ENCODE measurements at places on chromosomes 11 and 22. TPM values are rescaled to one million over a fixed set of nuclear protein-coding genes. Genes with fewer than 3 reads are reported as not detected.

Gene PNPLA3
- 10.8 TPM for total RNA-seq

Gene SMARCB1
- 115 TPM for total RNA-seq

Gene CARD18
- not detected for total RNA-seq

Gene OR5A1
- total RNA-seq: not detected

Gene PITPNB
- total RNA-seq: 90.6 TPM

Gene CECR2
- 15.7 TPM for total RNA-seq

DNA sequence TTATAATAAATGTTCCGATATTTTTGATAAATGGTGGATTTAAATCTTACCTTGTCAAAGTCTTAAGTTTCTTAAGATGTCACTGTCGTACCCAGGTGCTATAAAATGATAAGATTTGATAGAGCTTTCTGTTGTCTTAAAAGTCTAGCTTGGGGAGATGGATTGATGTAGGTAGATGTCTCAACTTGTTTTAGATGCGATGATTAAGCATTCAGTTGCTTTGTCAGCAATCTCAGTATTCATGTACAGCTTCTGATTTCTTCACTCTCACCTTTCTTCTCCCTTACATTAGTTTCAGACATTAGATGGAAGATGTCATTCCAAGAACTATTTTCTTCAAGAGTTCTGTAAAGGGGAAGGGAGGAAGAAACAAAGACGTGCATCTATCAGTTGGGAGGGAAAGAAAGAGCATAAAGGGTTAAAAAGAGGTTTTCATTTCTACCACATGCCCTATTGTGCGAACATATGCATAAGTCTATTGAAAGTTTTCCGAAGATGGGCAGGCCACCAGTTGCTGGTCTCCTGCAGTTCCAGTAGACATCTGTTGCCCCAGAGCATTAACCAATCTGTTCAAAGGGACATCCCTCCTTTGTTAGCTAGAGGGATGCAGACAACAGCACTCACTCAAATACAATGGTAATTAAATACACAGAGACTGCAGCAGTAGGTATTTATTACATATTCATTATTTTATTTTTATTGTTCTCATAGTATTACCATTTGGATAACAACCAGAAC, 38.4 kb downstream of the ZC3H12C start:
- H3K4me3 ChIP-seq: no peak overlapping the region
- DNase-seq: no peak
- no peak overlapping the region for H3K27ac ChIP-seq
- no peaks in the 10 kb centered on the region for H3K36me3 ChIP-seq

DNA sequence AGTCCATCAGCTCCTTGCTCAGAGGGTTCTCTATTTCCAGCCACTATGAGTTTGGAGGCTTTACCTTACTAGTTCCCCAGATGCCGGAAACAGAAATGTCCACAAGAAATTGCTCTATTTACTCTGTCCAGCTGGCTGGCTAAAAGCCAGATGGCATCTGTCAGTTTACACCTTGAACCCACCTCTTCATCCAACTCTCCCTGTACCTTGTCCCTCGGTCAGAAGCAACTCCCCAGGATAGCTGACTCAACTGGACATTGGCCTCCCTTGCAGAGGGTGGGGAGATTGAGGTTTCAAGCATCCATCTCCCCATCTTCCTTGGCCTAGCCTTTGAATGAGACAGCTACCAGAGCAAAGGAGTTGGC, 1.7 kb downstream of the C2CD2L start:
- no peak overlapping the region for H3K27ac ChIP-seq
- DNase-seq: no peak
- peak overlapping the region; percentile 67 for H3K4me3 ChIP-seq
- peaks cover 14% of the 10 kb centered on the region for H3K4me1 ChIP-seq

DNA sequence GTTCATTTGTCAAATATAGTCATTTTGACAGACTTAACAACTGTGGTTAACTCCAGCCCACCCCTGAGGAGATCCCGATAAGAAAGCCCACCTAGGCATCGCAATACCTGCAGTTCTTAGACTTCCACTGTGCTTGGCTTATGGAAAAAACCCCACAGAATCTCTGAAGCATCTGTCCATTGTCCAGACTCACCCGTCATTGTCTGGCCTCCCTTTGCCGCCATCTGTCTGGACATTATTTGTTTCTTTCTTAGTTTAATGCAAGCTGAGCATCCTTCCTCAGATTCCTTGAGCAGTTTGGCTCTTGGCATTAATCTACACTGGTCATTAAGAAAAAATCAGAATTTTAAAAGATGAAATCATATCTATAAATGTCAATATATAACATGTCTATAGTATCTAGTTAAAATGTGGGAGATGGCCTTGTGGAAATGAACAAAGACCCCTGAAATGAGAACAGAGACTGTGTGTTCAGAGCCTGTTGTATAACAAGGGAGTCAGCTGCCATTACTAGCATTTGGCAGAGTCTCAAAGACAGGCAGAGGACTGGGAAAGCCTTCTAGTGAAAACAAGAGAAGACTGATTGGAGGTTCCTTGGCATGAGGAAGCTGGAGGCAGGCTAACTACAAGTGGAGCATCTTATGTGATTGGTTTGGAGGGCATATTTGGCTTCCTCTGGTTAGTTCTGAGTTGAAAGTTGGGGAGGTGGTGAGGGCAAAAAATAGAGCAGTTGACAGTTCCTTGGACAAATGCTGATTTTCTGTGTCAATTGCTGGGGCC, 80.4 kb downstream of the SPON1 start:
- no peak for DNase-seq
- H3K36me3 ChIP-seq: no peaks in the 10 kb centered on the region
- H3K4me1 ChIP-seq: no peaks in the 10 kb centered on the region

DNA sequence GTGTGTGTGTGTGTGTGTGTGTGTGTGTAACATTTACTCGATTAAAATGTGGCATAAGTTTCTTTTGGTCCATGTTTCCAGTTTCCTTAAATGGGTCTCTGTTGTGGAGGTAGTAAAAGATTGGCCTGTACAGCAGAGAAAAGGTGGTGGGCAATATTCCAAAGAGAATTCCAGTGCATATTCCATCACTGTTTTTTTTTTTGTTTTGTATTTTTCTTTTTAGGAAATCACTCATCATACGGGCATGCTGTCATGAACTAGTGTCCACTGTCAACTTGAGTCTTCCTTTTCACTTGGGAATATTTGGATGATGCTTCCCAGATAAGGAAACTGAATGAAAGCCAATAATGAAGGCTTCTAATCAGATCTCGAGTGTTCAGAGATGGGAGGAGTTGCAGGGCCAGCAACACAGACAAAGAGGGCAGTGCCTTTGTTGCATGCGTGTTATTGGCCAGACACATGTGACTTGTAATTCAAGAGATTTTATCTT, 95.2 kb upstream of the PDGFD start:
- no peaks in the 10 kb centered on the region for H3K27me3 ChIP-seq
- H3K27ac ChIP-seq: no peak overlapping the region
- no peaks in the 10 kb centered on the region for H3K36me3 ChIP-seq
- no peaks in the 10 kb centered on the region for H3K4me1 ChIP-seq
- DNase-seq: no peak
- H3K4me3 ChIP-seq: no peak overlapping the region

GRCh38 chr22:21760640-21761039, 25.0 kb upstream of the YPEL1 start:
- H3K27ac ChIP-seq: peak overlapping the region; percentile 5
- H3K4me1 ChIP-seq: peaks cover 17% of the 10 kb centered on the region
- peaks cover 36% of the 10 kb centered on the region for H3K36me3 ChIP-seq
- no peaks in the 10 kb centered on the region for H3K27me3 ChIP-seq

GRCh38 chr22:37230673-37231405, 13.2 kb downstream of the RAC2 start:
- DNase-seq: no peak
- H3K4me1 ChIP-seq: peaks cover 33% of the 10 kb centered on the region
- no peak overlapping the region for H3K4me3 ChIP-seq
- H3K36me3 ChIP-seq: no peaks in the 10 kb centered on the region
- peaks cover 2% of the 10 kb centered on the region for H3K27me3 ChIP-seq

DNA sequence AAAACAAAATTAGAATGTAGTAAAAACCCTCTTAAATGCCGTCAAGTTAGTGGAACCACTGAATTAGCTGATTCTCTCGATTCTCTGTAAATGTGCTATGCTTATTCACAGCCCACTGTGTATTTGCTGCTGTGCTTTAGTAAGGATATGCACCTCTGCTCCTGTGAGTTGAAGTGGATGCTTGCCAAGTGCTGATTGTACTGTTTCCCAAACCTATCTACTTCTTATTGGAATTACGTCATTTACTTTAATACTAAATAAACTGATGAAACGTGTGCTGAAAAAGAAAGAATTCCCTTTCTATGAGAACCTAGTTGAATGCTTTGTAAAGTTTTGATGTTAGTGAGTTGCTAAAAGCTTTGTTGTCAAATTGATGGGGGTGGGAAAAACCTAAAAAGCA, 158.4 kb downstream of the LRRC4C start:
- peaks cover 12% of the 10 kb centered on the region for H3K4me1 ChIP-seq
- no peaks in the 10 kb centered on the region for H3K27me3 ChIP-seq

DNA sequence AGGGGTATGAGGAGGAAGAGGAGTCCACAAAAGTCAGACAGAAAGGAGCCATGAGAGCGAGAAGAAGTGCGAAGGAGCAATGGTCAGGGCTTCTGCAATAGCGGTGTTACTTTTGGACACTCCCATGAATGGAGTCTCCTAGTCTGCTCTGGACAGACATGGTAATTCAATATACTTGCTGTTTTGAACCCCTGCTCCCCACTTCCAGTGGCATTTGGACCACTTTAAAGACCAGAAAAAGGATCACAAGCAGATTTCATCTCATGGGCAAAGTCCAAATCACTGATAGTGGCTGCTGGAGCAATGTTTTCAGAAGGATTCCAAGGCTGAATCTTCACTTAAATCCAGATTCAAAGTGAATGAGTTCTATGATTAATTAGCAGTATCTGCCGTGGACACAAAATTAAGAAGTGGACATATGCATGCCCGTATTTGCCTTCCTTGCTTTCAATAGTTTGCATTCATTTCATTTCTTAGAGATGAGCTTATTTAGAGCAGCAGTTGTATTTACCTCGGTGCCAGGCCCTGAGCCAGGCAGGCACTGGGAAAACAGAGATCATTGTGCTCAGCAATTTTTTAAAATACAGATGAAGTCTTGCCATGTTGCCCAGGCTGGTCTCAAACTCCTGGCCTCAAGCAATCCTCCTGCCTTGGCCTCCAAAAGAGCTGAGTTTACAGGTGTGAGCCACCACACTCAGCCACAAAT, 72.0 kb downstream of the SLC1A2 start:
- H3K4me3 ChIP-seq: no peak overlapping the region
- H3K36me3 ChIP-seq: no peaks in the 10 kb centered on the region
- no peak for DNase-seq
- no peak overlapping the region for H3K27ac ChIP-seq
- H3K4me1 ChIP-seq: peaks cover 5% of the 10 kb centered on the region
- no peaks in the 10 kb centered on the region for H3K27me3 ChIP-seq

- peak overlapping the region; percentile 93 for H3K4me3 ChIP-seq
- no peaks in the 10 kb centered on the region for H3K27me3 ChIP-seq
- H3K4me1 ChIP-seq: peaks cover 18% of the 10 kb centered on the region
- DNase-seq: peak; percentile 85
- peak overlapping the region; percentile 99 for H3K27ac ChIP-seq
- peaks cover 45% of the 10 kb centered on the region for H3K36me3 ChIP-seq
These were observed 1.4 kb downstream of the XBP1 start for GRCh38 chr22:28798810-28799605.

- H3K4me3 ChIP-seq: no peak overlapping the region
- H3K27ac ChIP-seq: no peak overlapping the region
These were observed 5.7 kb upstream of the SEPTIN3 start for GRCh38 chr22:41963453-41964111.

GRCh38 chr11:131916638-131917037, 546.2 kb downstream of the NTM start:
- peaks cover 24% of the 10 kb centered on the region for H3K4me1 ChIP-seq
- no peaks in the 10 kb centered on the region for H3K36me3 ChIP-seq
- H3K27me3 ChIP-seq: no peaks in the 10 kb centered on the region
- DNase-seq: no peak
- no peak overlapping the region for H3K4me3 ChIP-seq

DNA sequence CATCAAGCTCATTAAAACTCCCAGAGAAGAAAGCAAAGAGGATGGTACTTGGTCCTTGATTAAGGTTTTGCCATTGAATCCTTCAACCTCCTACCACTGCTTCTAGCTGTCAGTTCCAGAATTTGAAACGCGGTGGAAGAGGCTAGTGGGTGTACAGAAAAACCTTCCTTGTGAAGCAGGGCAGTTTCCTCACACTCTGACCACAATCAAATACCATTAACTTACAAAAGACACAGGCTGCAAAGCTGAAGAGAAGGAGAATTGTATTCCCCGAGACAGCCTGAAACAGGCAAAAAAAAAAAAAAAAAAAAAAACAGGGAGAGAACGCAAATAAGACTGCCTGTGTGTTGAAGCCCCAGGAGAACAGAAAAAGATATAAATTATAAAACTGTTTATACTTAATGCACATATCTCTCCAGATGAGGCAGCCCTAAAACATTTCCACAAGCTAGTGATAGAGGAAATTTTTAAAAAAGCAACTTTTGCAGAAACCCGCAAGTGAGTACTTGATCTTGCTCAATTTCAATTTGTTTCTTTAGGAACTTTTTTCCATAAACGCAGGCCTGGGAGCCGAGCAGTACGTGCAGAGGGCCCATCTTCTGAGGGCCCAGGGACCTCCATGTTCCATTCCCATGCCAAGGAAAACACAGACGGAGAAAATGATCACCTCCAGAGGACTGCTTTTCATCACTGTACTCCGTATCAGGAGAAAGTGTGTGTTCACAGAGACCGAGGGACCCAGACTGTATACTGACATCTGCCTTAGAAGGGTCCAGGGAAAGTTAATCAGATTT, 218.7 kb upstream of the BLID start:
- no peaks in the 10 kb centered on the region for H3K4me1 ChIP-seq
- H3K27me3 ChIP-seq: peaks cover 16% of the 10 kb centered on the region
- no peak overlapping the region for H3K27ac ChIP-seq
- DNase-seq: no peak
- no peak overlapping the region for H3K4me3 ChIP-seq

GRCh38 chr11:12859872-12860657, 149.1 kb upstream of the RASSF10 start:
- H3K4me1 ChIP-seq: peaks cover 30% of the 10 kb centered on the region
- no peak for DNase-seq
- H3K36me3 ChIP-seq: no peaks in the 10 kb centered on the region

- no peak overlapping the region for H3K4me3 ChIP-seq
- H3K27ac ChIP-seq: no peak overlapping the region
- no peaks in the 10 kb centered on the region for H3K36me3 ChIP-seq
- no peaks in the 10 kb centered on the region for H3K27me3 ChIP-seq
These were observed 648 bp downstream of the DLG2 start for GRCh38 chr11:85626496-85626895.

GRCh38 chr11:26583550-26583949, 11.5 kb upstream of the MUC15 start:
- DNase-seq: no peak
- H3K27ac ChIP-seq: no peak overlapping the region
- H3K4me3 ChIP-seq: no peak overlapping the region
- H3K4me1 ChIP-seq: no peaks in the 10 kb centered on the region
